NCI-H1930 (cell line): ENCODE measurements at places on chromosomes 6 and 20.

- no peak for DNase-seq
Measured at GRCh38 chr6:110703010-110703905, 112.0 kb downstream of the CDK19 start.

- DNase-seq = no peak
Measured at GRCh38 chr6:36719126-36719525, 21.5 kb downstream of the RAB44 start.

GRCh38 chr20:45320948-45321595, 13.0 kb upstream of the MATN4 start:
- no peak for DNase-seq

DNA sequence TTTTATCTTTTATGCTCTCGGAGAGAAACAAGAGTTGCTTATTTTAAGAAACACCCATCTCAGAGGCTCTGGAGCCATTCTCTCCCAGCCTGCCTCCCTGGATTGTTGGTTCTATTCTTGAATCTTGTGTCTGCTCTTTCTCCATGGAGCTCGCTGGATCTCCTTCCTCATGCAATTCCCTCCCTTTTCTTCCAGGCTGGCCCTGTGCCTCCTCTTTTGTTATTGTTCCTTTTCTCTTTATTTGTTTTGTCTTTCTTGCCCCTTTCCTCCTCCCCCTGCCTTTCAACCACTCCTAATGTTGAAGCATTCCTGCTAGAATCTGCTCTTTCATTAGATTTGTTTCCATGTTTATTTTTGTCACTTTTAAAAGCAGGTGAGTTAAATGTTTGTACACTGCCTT, 76.5 kb downstream of the STMND1 start:
- no peak for DNase-seq

DNA sequence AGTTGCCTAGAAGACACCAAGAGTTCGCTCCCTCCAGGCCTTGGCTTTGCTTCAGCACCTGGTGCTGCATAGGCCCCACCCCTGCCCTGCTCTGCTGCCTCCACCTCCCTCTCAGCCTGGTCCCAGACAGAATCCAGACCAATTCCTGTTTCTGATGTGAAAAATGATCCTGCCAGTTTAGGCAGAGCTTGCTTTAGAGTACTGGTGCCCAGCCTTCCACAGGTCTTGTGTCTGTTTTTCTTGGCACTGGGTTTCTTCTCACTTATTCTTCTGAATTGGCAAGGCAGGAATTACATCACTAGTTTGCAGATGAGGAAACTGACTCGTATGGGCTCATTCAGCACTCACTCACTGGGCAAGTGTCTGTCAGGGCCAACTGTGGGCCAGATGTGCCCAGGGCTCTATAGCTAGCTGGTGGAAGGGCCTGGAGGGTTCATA, 53.0 kb downstream of the HLA-A start:
- DNase-seq = no peak

GRCh38 chr6:16602035-16602434, 159.2 kb downstream of the ATXN1 start:
- DNase-seq = no peak

- DNase-seq = no peak
Measured at GRCh38 chr20:16069389-16070010, 503.7 kb downstream of the KIF16B start.

DNA sequence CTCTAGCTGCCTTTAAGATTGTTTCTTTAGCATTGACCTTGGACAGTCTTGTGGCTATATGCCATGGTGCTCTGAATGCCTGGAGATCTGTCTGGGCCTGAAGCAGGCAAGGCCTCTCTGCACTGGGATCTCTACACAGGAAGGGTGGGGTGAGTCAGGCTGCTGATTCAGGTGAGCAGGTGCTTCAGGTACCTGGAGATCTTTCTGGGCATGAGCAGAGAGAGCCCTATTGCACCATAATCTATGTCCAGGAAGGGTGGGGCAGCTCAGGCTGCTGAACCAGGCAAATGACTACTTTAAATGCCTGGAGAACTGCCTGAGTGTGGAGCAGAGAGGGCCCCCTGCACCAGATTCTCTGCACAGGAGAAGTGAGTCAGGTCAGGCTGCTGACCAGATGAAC, 94.5 kb downstream of the TPBG start:
- no peak for DNase-seq

DNA sequence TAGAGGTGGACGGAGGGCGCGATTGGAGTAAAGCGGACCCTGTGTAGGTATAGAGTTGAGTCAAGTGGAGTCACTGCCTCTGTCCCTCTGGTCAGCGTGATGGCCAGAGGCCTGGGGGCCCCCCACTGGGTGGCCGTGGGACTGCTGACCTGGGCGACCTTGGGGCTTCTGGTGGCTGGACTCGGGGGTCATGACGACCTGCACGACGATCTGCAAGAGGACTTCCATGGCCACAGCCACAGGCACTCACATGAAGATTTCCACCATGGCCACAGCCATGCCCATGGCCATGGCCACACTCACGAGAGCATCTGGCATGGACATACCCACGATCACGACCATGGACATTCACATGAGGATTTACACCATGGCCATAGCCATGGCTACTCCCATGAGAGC, 479 bp downstream of the SLC39A7 start:
- no peak for DNase-seq

DNA sequence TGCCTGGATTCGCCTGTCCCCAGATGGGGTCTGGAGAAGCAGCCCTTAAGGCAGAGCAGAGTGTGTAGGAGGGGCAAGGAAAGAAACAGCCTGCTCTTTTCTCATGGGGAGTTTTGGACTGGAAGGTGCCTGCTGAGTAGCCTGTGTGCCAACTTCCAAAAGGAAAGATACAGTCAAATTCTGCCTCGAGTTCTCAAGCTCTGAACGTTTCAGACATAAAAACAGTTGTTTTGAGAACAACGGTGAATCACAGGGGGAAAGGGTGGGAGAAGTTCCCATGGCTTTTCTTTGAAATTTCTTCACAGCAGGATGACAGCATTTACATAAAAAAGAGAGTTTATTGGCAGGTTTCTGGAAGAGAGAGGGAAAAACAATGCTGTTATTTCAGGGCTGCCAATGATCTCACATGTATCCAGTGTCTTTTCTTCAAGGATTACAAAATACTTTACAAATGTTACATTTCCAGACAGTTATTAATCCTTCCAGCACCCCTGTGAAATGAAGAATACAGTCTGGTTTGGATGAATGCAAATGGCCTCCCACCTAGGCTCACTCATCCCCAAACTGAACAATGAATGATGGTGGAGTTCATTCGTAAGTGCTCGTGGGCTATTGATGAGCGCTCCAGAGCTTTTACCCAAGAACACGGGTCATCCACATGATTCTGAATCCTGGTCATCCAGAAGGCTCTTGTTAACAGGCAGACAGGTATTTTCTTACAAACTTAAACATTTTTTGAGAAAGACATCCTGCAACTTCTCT, 33.8 kb upstream of the ECI2 start:
- no peak for DNase-seq

DNA sequence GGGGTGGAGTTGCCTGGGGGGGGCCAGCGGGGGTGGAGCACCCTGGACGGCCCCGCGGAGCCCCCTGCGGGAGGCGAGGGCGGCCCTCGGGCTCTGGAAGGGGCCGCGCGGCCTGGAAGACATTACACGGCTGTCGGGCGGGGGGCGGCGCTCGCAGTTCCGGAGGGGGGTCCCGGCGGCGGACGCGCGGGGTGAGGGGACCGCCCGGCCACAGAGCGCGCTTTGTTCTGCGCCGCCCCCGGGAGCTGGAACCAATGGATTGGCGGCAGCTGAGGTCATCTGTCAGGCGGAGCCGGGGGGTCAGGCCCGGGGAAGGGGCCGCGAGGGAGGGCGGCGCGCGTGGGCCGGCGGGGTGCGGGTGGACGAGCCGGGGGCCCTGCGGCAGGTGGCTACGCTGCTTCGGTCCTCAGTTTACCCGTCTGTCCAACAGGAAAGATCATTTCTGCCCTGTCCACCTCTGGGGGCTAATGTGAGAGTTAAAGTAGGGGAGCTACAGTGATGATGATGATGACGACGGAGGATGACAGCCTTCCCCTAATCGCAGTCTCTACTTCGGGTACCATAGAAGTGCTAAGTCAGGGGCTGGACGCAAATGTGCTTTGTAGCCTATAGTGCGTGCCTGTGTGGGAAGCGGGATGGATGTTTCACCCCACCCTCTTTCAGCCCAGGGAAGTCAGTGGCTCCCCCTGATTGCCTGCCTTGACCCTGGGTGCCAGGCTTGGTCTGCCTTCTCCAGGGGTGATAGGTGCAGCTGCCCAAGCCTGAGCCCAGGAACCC, 10.4 kb downstream of the SRXN1 start:
- peak; percentile 73 for DNase-seq

GRCh38 chr20:1906361-1907051, 11.3 kb downstream of the SIRPA start:
- DNase-seq = no peak

DNA sequence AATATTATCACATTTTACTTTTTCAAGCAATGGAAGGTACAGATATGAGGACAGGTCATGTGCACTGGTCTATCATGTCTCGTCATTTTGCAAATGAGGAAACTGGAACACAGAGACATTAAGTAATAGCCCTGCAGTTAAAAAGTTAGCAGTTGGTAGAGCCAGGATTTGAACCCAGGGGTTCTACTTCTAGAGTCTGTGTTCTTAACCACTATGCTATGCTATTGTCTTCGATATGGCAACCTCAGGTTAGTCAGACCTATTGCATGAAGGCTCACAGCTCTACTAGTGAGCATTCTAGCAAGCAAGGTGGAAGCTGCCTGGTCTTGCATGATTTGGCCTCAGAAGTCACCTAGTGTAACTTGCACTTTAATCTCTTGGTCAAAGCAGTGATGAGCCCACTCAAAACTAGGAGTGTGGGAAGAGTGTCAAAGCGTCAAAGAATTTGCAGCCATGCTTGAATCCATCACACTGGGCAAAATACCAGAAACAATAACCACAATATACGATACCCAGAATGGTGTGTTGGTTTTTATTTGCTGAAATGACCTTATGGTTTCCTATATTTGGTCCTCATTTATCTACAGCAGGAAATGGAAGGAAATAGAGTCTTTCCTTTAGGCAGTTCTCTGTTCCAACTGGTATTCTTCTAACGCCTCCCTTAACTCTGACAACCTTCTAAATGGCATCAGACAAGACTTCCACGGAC, 20.4 kb upstream of the BMP2 start:
- DNase-seq = no peak

DNA sequence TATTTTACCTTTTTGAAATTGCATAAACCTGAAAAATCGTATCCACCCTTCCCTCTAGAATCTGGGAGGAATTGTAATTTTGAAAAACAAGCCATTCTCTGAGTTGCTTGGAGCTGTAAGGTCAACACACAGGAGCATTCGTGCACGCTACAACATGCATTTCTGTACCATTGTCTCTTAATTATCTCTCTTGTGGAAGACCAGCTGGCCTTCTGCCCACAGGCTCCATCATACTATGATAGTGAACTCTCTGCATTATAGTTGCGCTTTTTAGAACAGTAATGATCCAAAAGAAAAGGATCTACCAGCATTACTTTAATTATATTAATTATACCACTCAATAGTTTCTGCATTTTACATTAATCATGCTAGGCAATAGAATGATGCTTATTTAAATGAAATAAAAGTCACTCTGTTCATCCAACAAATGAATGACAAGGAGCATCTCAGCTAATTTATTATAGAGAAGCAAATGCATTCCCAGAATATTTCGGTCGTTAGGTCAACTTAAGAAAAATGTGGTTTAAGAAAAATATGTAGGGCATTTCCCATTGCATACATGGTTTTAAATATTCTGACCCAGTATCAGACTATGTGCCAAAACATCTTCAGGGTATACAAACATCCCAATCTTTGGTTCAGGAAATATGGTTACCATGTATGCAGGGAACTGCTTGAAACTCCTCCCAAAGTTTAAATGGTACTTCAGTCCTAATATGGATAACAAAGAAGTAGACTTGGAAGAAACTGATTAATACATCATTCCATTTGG, 263.5 kb downstream of the TFAP2A start:
- peak; percentile 14 for DNase-seq

- DNase-seq = peak; percentile 31
Measured at GRCh38 chr20:37896932-37897548, 5.9 kb upstream of the VSTM2L start.

GRCh38 chr6:85464260-85464644, 14.4 kb downstream of the NT5E start:
- no peak for DNase-seq

DNA sequence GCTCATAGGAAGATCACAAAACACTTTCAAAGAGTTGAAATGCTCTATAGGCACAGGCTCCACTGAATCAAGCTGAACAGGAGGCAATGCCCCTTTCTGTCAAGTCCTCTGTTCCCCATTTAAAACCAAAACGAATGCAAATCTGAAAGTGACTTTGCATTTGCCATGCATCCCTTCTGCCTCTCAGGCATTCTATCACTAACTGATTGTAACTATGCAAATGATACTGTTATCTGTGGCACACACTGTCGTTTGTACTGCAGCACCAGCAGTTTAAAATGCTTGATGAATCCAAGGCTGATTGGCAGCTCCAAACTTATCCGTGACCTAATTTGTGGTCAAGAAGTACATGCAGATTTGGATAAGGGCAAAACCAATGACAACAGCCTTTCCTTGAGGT, 1067.5 kb upstream of the MAP3K7 start:
- no peak for DNase-seq

DNA sequence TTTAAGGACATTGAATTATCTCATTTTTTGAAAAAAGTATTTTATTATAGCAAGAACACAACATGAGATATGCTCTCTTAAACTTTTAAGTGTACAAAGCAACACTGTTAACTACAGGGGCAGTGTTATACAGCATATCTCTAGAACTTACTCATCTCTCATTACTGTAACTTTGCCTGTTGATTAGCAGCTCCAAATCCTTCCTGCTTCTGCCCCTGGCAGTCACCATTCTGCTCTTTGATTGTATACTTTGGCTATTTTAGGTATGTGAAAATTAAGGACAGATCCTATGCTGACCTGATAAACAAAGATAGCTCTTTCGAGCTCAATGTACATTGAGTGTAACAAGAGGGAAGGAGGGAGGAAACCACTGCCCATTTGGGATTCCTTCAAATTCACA, 1349.8 kb upstream of the GJE1 start:
- DNase-seq = no peak

DNA sequence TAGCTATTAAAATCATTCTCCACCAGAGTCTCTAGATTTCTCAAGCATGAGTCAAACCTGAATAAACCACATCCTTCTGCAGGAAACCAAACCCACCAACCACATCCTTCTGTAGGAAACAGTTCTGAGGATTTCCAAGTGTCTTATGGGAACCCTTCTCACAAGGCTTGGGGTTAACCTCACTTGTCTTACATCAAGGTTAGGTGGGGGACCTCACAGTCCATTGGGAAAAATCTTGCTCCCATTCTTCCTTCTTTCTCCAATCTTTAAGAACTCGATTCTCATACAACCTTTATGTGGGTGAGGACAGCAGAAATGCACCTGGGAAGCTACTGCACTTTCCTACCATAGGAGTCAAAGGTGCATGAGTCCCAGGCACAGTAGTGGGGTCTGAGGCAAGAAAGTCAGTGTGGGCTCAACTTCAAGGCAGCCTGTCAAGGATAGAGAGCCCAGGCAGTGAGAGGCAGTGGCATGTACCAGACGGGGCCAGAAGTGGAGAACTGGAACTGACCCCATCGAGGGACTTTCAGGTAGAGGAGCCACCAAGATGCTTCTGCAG, 114.5 kb downstream of the SLC22A3 start:
- no peak for DNase-seq

- no peak for DNase-seq
Measured at GRCh38 chr6:149317644-149318571, at the start of gene TAB2. TSS of gene TAB2 (plus strand) at chr6:149317712. CDS start at chr6:149369998, 52,286 bp downstream.
